ENCODE measurements at places on chromosomes 11 and 22. TPM values are rescaled to one million over a fixed set of nuclear protein-coding genes. Genes with fewer than 3 reads are reported as not detected.

ADAMTS8 gene
- total RNA-seq = not detected

ASPHD2 gene
- 4.4 TPM for total RNA-seq

OVOL1 gene
- total RNA-seq = not detected

DNA sequence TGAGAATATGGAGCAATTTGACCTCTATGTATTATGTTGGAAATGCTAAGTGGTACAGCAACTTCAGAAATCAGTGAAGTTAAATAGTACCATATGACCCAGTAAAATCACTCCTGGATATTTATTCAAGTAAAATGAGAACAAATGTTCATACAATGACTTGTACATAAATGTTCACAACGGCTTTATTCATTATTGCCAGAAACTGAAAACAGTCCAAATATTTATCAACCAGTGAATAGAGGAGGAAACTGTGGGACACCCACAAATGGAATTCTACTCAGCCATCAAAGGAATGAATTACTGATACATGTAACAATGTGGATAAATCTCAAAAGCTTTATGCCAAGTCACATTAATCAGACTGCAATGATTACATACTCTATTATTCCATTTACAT, 416.3 kb downstream of the AASDHPPT start:
- H3K4me1 ChIP-seq = no peaks in the 10 kb centered on the region
- DNase-seq = no peak
- H3K4me3 ChIP-seq = no peak overlapping the region
- no peak overlapping the region for H3K27ac ChIP-seq

- no peak overlapping the region for H3K27ac ChIP-seq
- H3K36me3 ChIP-seq = peaks cover 1% of the 10 kb centered on the region
- H3K27me3 ChIP-seq = no peaks in the 10 kb centered on the region
- no peak for DNase-seq
- H3K4me3 ChIP-seq = no peak overlapping the region
These were observed 7.0 kb downstream of the PC start for GRCh38 chr11:66951135-66951534.

NOX4 gene
- total RNA-seq = not detected

- no peaks in the 10 kb centered on the region for H3K27me3 ChIP-seq
- H3K4me1 ChIP-seq = peaks cover 41% of the 10 kb centered on the region
- H3K36me3 ChIP-seq = no peaks in the 10 kb centered on the region
- no peak for DNase-seq
These were observed 471 bp upstream of the TMEM184B start for GRCh38 chr22:38273135-38273826.

XKR3 gene
- total RNA-seq = not detected

RAPSN gene
- total RNA-seq = not detected

DNA sequence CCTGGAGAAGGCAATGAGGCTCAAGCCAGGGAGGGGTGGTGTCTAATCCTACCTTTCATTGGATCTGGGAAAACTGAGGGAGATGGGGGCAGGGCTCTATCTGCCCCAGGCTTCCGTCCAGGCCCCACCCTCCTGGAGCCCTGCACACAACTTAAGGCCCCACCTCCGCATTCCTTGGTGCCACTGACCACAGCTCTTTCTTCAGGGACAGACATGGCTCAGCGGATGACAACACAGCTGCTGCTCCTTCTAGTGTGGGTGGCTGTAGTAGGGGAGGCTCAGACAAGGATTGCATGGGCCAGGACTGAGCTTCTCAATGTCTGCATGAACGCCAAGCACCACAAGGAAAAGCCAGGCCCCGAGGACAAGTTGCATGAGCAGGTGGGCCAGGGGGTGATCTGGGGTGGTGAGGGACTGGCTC, at the start of gene FOLR1:
TSS of gene FOLR1 (plus strand) at position 180 of the 421 bp plus-strand sequence. CDS start at position 214, 34 bp downstream.
- H3K27ac ChIP-seq = no peak within 1 kb of the TSS
- H3K4me3 ChIP-seq = no peak within 1 kb of the TSS
- no peak for DNase-seq
- no peaks in the 10 kb centered on the region for H3K36me3 ChIP-seq
- no peaks in the 10 kb centered on the region for H3K27me3 ChIP-seq

GGTLC2 gene
- not detected for total RNA-seq

- peaks cover 5% of the 10 kb centered on the region for H3K4me1 ChIP-seq
- no peaks in the 10 kb centered on the region for H3K27me3 ChIP-seq
- H3K27ac ChIP-seq = no peak overlapping the region
- H3K4me3 ChIP-seq = no peak overlapping the region
- DNase-seq = no peak
These were observed 370.9 kb downstream of the TBC1D22A start for GRCh38 chr22:47133061-47133969.

DNA sequence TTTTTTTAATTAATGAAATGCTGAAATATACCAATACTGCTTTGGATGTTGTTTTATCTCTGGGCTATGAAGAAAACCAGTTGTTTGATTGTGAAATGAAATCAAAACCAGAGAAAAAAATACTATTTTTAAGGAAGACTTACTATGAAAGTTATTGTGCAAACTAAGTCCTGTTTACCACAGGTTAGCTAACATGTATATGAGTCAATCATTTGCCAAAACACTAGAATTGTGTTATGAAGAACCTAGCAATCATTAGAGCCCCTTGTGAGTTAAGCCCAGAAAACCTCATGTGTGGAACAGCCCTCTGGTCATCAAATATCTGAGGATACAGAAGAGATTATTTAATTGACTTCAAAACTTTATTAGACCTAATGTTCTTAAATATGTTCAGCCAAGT, 83.7 kb downstream of the FAT3 start:
- no peak overlapping the region for H3K27ac ChIP-seq
- no peak overlapping the region for H3K4me3 ChIP-seq
- DNase-seq = no peak
- H3K36me3 ChIP-seq = no peaks in the 10 kb centered on the region
- H3K4me1 ChIP-seq = no peaks in the 10 kb centered on the region
- H3K27me3 ChIP-seq = no peaks in the 10 kb centered on the region

RFPL1 gene
- total RNA-seq = not detected

GRCh38 chr11:66809592-66809991, 33.6 kb upstream of the RCE1 start:
- H3K4me1 ChIP-seq = no peaks in the 10 kb centered on the region
- H3K27ac ChIP-seq = no peak overlapping the region
- H3K27me3 ChIP-seq = no peaks in the 10 kb centered on the region
- no peak overlapping the region for H3K4me3 ChIP-seq
- DNase-seq = no peak
- no peaks in the 10 kb centered on the region for H3K36me3 ChIP-seq

KCNJ11 gene
- 1.0 TPM for total RNA-seq

DNA sequence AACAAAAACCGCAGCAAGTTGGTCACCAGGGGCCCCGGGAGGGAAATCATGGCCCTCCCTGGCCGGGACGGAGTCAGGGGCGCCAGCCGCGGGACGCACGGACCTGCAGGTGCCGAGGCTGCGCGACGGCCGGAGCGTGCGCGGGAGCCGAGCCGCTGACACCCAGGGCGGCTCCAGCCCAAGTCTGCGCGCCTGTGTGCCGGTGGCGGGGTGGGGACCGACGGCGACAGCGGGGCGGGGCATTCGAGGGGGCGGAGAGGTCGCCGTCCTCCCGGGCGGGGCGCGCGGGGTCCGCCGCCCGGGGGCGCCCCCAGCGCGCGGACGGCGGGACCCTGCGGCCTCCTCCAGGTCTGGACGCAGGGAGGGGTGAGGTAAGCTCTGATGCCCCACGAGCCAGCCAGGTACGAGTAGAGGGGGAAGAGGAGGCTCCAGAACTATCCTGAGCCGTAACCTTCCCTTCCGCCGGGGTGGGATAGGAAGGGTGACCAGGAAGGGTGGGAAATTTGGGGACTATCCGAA, at the start of gene ESAM:
TSS of gene ESAM (minus strand) at position 186 of the 519 bp plus-strand sequence. CDS start at position 50, 136 bp downstream.
- H3K4me1 ChIP-seq = peaks cover 30% of the 10 kb centered on the region
- peak; percentile 68 for DNase-seq
- H3K4me3 ChIP-seq = peak within 1 kb of the TSS; percentile 96
- H3K27me3 ChIP-seq = peaks cover 35% of the 10 kb centered on the region

GRCh38 chr11:118625976-118626375, 18.6 kb downstream of the PHLDB1 start:
- no peaks in the 10 kb centered on the region for H3K36me3 ChIP-seq
- H3K27me3 ChIP-seq = no peaks in the 10 kb centered on the region
- H3K27ac ChIP-seq = no peak overlapping the region
- H3K4me1 ChIP-seq = peaks cover 5% of the 10 kb centered on the region

DNA sequence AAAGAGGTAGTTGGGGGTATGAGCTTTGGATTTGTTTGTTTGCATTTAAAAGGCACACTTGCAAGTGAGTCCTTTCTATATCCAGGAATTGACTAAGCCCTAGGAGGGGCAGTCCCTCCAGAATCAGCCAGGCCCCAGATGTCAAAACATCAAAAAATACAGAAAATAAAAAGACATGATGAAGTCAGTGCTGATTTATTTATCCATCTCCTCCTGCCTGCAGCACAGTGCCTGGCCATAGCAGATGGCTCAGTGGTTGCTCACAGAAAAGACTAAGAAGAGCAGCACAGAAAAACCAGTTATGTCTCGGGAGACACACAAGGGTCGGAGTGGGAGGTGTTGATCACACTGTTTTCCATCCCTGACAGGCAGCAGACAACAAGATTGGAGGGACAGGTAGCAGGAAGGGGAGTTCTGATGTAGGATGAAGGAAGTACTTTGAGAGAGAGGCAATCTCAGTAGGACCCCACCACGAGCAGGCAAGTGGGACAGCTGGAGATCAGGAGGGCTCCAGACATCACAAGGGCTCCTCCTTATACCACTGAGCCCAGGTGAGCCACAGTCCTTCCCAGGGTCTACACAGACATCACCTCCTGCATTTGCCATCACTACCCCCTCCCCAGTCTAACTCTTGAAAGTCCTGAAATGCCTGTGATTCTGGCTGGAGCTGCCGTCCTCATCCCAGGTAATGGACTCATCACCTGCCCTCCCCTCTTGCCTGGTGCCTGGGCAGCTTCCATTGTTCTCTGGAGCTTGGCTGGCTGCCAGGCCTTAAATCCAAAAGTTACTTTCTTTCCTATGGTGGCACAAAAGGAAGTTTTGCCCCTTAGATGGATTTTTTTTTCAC, 32.3 kb downstream of the TMPRSS5 start:
- no peaks in the 10 kb centered on the region for H3K4me1 ChIP-seq
- H3K27me3 ChIP-seq = peaks cover 7% of the 10 kb centered on the region
- no peak for DNase-seq
- H3K4me3 ChIP-seq = no peak overlapping the region
- H3K36me3 ChIP-seq = no peaks in the 10 kb centered on the region
- no peak overlapping the region for H3K27ac ChIP-seq

DNA sequence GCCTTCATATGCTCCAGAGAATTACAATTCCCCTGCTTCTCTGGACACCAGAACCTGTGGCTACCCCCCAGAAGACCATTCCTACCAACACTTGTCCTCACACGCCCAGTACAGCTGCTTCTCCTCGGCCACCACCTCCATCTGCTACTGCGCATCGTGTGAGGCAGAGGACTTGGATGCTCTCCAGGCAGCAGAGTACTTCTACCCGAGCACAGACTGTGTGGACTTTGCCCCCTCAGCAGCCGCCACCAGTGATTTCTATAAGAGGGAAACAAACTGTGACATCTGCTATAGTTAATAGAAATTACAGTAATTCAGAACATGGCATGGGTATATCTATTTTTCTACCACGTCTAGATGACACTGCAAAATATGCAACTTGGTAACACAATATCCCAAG, 9.8 kb downstream of the POU2AF3 start:
- H3K27ac ChIP-seq = no peak overlapping the region
- H3K4me1 ChIP-seq = no peaks in the 10 kb centered on the region
- peaks cover 11% of the 10 kb centered on the region for H3K27me3 ChIP-seq
- no peak overlapping the region for H3K4me3 ChIP-seq
- no peak for DNase-seq

DNA sequence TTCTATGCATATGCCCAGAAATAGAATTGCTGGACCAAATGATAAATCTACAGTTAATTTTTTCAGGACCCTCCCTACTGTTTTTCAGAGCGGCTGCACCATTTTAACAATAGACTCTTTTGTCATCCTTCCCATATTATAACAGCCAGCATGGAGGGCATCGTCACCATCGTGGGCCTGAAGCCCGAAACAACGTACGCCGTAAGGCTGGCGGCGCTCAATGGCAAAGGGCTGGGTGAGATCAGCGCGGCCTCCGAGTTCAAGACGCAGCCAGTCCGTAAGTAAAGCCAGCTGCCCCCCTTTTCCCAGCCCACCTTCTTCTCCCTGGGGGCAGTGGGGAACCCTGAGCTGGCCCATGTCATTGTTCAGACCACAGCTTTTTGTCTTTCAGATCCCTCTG, 79.5 kb upstream of the TTC12 start:
- H3K4me3 ChIP-seq = no peak overlapping the region
- H3K27ac ChIP-seq = no peak overlapping the region
- H3K27me3 ChIP-seq = peaks cover 5% of the 10 kb centered on the region
- H3K36me3 ChIP-seq = no peaks in the 10 kb centered on the region

OR8B3 gene
- not detected for total RNA-seq

CARD18 gene
- total RNA-seq = not detected

DNA sequence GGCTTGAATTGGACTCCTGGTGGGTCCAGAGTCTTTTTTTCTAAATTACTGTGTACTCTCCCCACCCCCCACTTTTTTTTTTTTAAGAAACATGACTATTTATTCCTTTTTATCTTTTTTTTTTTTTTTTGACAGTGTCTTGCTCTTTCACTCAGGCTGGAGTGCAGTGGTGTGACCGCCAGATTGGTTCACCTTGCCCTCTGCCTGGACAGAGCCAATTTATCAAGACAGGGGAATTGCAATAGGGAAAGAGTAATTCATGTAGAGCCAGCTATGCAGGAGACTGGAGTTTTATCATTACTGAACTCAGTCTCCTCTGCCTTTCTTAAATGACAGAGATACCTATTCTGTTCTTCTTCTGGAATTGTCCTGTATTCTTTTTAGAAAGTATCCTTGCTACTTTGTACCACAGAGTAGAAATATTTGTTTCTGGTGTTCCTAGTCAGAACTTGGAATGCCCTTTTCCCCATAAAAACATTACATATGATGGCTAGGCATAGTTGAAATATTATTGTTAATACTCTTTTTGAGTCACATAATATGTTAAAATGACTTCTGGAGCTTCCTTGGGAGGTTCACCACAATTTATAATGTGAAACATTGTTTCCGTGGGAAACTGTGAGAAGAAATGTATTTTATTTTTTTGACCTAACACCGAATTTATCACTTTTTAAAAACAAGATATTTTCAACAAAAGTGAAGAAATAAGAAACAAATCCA, 95.6 kb downstream of the UVRAG start:
- no peak overlapping the region for H3K4me3 ChIP-seq
- peaks cover 19% of the 10 kb centered on the region for H3K36me3 ChIP-seq
- no peaks in the 10 kb centered on the region for H3K27me3 ChIP-seq
- H3K27ac ChIP-seq = no peak overlapping the region
- DNase-seq = no peak
- peaks cover 21% of the 10 kb centered on the region for H3K4me1 ChIP-seq

GRCh38 chr11:29159552-29160465, 857.0 kb downstream of the KCNA4 start:
- no peak overlapping the region for H3K27ac ChIP-seq
- no peak overlapping the region for H3K4me3 ChIP-seq
- peaks cover 1% of the 10 kb centered on the region for H3K36me3 ChIP-seq
- H3K4me1 ChIP-seq = no peaks in the 10 kb centered on the region
- H3K27me3 ChIP-seq = no peaks in the 10 kb centered on the region
